ENCODE measurements at places on chromosomes 3 and 15.

DNA sequence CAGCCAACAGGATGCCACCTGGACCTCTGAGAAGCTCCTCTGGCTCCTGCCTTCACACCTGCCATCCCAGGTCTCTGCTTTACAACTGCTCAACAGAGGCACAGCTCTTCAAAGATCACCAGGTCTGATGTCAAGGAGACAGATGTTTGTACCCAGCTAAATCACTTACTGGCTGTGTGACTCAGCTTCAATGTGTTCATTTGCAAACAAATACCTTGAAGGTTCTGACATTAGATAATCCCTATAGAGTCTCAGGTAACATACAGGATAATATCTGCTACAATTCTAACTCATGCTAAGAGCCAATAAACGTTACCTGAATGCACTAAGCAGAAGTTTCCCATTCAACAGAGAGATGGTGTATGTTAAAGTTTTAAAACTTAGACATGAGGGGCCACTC, 163.4 kb upstream of the IGF1R start:
- no peak for DNase-seq

GRCh38 chr3:154753101-154753500, 323.1 kb upstream of the GPR149 start:
- no peak for DNase-seq

DNA sequence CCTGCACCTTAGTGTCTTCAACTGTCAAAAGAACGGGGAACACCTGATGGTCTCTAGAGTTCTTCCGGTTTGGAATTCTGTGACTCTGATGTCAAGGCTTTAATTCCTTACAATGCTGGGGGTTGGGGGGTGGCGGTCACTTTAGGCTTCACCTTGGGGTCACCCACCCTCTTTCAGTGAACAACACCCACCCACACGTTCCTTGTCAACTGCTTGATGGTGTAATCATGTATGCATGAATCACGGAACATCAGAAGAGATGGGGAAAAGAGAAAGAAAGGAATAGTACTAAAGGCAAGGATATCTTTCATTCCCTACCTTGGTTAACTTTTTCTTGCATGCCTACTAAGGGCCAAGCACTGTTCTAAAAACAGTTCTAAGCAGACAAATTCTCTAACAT, 7.3 kb upstream of the UBE2E1 start:
- DNase-seq = no peak

GRCh38 chr3:115800489-115801075, 177.3 kb downstream of the GAP43 start:
- no peak for DNase-seq

DNA sequence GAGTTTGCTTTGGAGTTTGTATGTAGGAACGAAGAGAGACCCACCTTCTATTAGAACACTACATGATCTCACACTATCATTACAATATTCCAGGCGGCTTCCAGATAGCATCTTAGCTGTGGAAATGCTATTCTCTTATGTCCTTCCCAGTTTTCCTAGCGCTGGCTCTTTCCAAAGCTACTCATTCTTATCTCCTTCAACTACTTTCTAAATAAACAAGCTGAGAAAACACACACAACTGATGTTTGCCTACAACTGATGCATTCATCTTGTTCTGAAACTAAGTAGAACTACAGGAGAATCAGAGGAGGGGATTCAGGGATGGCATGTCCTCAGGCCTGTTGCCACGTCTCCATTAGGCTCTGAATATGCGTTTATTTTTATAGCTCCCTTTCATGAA, 108.9 kb downstream of the GREM1 start:
- DNase-seq = no peak

DNA sequence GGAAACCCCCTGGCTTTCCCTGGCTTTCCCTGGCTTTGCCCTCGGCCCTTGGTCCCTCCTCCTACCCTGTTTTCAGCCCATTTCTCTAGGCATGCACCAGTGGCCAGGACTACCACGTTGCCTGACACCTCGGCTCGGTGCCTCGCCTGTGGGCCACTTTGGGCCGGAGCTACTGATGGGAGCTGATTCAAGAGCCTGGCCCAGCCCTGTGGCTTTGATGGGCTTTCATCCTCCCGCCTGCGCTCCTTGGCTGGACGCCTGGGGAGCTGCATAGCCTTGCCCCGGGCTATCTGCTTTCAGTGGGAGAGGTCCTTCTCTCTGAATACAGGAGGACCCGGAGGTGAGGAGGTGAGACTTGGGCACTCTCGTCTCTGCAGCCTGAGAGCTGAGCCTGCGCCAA, 192.7 kb upstream of the HES1 start:
- DNase-seq = no peak

DNA sequence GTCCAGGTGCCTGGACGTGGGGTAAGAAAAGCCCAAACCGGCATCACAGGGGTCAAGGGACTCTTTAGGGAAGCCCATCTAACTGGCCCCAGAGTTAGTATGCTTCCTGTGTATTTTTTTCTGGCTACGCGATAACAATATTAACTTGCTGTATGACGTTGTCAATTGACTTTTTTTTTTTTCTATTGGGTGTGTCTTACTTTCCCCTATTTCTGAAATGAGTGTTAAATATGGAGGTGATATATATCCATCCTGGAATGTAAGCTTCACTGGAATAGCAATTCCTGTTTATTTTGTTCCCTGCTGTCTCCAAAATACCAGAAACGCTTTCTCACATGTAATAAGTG, 598 bp upstream of the GMNC start:
- no peak for DNase-seq
